ENCODE measurements at places on chromosomes 5 and 9.

DNA sequence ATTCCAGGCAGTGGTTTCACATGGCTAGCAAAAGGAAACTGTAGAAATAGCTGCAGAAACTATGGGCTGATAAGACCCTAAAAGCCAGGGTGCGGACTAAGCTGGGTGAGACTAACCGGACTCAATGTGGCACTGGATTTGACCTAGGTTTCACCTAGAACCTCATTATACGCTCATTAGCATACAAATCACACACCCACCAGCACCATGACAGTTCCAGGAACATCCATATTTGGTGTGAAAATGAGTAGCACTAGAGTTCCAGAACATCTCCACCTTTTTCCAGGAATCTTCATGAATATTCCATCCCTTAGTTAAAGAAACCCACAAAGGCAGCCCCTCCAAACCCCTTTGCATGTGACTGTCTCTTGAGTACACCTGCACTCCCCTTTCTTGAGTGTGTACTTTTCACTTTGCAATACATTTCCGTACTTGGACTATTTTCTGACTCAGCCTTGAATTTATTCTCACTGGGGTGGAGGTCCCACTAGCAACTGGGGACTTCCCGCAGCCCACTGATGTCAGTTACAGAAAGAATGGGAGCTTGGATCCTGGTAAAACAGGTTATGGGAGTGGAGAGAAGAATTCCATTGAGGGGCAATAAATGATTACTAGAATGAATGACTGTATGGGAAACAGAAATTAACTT lies 58.0 kb upstream of the SPATA31C2 start:
- no peak for DNase-seq

DNA sequence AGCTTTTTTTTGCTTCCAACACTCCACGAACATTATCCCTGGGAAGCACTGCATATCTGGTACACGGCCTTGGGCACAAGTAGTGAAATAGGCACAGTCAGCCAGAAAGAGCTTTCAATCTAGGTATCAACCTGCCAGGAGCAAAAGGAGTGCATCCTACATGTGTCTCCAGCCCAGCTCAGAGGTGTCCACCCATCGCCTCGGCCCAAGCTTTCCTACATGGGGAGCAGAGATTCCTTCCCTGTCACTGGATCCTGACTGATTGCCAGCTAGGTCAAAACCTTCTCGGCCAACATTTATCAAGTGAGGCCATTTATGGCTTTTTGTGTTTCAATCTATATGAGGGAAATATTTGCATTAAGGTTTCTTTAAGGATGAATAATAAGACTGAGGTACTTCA lies 55.8 kb downstream of the GOLM1 start:
- no peak for DNase-seq

GRCh38 chr5:21642312-21642711 lies 1210.8 kb downstream of the CDH12 start:
- no peak for DNase-seq

GRCh38 chr9:89544279-89544661 lies 46.4 kb upstream of the SEMA4D start:
- no peak for DNase-seq

DNA sequence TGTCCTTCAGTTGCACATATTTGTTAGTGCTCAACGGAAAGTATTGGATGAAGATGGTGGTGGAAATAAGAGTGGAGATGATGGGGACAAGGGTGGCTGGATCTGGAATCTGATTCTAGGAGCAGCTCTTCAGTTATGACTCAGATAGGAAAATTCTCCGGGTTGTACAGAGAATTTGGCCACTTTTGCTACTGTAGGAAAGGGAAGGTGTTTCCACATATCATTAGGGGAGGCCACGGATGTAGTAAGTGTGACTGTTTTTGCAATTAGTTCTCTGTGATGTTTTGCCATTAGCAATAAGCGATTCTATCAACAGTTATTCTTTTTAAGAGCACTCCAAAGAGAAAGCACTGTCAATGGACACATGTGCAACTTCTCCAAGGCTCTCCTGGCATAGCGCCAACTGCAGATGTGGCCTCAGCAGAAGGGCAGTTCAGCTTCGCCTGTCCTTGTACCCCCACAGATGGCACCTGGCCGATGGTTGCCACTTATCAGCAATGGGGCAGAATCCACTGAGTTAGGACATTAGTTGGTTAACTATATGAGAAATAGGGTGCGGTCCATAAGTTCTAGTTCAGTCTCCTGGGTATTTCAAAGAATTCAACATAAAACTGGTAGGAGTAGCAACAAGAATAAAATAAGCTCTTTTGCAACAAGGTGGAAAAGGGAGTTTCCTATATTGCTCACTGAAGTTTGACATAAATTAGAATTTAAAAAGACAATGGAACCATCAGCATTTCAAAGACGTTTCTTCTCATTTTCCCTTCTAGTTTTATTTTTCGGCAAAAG lies 96.3 kb downstream of the ARSB start:
- DNase-seq, result no peak

DNA sequence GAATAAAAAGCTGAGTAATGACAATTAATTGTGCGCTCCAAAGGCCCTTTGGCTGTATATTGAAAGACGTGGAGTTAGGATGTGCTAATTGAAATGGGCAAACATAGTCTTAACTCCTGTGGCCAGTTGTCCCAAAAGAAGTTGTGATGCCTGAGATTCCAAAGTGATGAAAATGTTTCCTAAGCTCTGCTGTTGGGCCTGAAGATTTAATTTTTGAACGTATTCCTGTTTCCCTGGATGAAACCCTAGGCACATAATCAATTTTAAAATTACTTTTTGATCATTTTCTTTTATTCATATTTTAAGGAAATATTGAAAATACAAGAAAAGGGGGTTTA lies 87.9 kb downstream of the PRDM6 start:
- no peak for DNase-seq

- no peak for DNase-seq
Measured at GRCh38 chr9:37963936-37964739, 60.2 kb upstream of the SLC25A51 start.

- DNase-seq, result peak; percentile 33
Measured at GRCh38 chr5:58582019-58582802, 664 bp upstream of the RAB3C start.

DNA sequence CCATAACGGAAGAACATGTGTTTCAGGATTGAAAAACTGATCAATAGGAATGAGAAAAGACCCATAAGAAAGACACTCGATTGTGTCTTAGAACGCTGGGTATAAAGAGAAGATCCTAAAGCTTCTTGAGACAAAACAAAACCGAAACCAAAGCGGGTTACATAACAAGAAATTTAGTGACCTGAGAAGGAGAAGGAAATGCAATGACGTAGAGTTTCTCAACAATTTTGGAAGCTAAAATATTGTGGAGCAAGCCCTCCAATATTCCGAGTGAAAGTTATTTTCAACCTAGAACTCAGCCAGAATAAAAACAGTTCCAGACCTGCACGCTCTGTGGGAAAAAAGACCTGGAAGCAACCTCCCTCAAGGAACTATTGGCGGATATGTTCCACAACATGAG lies 81.9 kb upstream of the FREM1 start:
- no peak for DNase-seq
